Adrenal gland (tissue), 19 donors: ENCODE measurements at places on chromosomes 5 and 9. TPM values are rescaled to one million over a fixed set of nuclear protein-coding genes. Genes with fewer than 3 reads are reported as not detected.

DNA sequence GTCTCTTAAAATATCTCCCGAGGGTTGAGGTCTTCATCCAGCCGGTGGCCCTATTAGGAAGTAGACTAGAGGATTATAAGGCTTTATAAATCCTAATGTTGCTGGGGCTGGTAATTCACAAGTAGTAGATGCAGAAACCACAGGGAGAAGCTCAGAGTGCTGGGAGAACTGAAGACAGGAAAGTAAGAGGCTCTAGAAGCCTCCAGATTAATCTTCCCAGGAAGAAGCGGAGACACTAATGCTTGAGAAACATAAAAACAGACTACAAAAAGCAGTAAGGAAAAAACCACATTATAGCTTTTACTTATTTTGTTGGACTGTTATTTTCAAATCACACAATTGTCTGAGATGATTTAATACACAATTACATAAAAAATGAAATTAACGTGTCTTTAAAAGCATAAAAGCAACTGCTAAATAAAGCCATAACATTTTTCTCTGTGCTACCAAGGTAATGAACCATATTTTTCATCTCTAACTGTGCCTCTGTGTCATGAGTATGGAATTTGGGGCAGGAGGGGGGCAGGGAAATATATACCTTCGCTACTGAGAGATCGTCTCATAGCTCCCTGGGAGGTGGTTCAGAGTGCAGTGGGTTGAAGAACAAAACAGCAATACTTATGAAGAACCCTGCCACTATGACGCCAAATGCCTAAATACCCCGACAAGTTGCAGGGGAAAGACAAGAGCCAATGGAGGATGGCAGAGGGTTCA, 806.2 kb upstream of the WWC1 start:
- no peak for DNase-seq

GRCh38 chr9:69919461-69920061, 98.9 kb downstream of the CFAP95 start:
- peak; percentile 2 for DNase-seq

The GABRA1 gene
- total RNA-seq: 0.33 TPM

- DNase-seq: no peak
Measured at GRCh38 chr5:168463081-168463480, 23.2 kb upstream of the RARS1 start.

The FABP6 gene
- total RNA-seq: 9.4 TPM
